A172 (cell line): ENCODE measurements at places on chromosomes 7 and 10. TPM values are rescaled to one million over a fixed set of nuclear protein-coding genes. Genes with fewer than 3 reads are reported as not detected.
A peak's percentile ranks its signal among the peaks of the same experiment; 100 is the strongest.

KIAA1217 gene
- 3.8 and 4.7 TPM in 2 replicates for total RNA-seq

GRCh38 chr10:88810196-88810961, 7.8 kb downstream of the LIPM start:
- peak; percentile 52 for DNase-seq

DNA sequence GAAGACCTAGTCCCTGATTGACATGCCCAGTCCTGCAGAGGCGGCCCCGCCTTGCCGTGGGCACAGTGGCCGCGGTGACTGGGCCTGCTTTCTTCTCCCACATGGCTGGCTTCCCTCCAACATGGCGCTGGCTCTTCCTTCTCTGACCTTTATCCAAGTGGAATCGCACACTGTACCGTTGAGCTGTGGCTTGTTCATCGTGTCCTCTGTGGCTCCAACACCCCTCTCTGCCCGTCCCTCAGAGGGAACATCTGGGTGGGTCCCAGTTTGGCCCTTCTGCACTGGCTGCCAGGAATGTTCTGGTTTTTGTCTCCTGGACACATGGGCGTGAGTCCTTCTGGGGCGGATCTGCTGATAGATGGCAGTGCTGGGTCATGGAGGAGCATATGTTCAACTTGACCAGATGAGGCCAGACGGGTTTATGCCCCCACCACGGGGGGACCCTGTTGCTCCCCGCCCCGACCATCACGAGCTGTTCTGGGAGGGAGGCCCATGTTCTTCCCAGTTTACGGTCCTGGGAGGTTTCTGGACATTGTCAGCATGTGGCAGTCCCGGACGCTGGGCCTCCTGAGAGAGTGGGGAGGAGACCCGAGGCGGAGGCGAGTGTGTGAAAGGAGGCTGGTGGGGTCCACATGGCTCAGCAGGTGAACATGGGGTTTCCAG, 63.5 kb downstream of the LHPP start:
- DNase-seq = no peak

ARHGEF35 gene
- total RNA-seq = not detected in 2 replicates
